ENCODE measurements at places on chromosomes 6 and 20.

GRCh38 chr6:148494226-148494625, 151.6 kb downstream of the SASH1 start:
- DNase-seq, result peak; percentile 59

DNA sequence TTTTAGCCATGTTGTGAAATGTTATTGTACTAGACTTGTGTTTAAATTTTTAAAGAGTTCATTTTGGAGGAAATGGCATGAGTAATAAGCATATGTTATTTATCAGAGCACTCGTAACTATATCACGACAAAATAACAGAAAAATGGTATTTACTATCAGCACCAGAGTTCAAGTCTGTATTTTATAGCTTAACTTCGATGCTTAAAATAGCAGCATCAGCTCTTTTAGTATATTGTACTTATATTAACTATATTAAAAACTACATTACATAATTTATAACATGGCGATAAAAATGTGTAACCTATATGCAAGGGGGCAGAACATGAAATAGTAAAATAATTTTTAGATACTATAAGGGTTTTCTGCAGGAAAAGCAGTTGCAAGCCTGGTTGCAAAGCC, 52.9 kb downstream of the ABRACL start:
- peak; percentile 44 for DNase-seq

DNA sequence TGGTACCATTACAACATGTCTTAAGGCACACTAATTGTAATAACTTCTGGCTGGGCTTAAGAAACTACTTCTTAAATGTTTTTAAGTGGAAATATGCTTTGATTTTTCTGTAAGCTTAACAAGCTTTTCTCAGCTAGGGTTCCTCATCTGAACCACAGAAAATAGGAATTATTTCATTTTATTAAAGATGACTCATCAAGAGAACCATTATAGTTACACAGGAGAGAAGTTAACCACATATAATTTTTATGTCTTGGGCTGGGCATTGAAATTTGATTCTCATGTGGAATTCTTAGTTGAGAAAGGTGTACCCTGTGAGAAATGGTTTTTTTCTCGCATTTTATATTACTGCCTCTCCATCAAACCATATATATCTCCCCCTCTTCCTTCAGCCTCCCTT, 75.1 kb downstream of the QKI start:
- DNase-seq, result no peak

- no peak for DNase-seq
Measured at GRCh38 chr6:129759796-129760605, 50.0 kb upstream of the ARHGAP18 start.

- peak; percentile 75 for DNase-seq
Measured at GRCh38 chr20:9422321-9423057, 91.9 kb upstream of the LAMP5 start.

DNA sequence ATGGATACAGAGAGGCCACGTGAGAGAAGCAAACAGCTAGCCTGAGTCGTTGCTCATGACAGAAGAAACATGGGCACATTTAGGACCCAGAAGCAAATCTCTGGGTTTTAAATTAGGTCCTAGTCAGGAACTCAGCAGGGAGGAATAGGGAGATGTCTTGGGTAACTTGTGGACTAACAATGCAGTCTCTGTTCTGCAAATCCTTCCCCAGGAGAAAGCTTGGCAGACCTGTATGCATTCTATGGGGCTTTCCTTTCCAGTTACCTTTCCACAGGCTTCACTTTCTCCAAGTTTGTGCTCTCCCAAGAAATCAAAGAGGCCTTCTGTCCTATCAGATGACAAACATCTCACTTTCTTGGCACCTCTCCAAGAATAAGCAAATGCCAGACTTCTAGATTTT, 47.2 kb upstream of the PLCB4 start:
- no peak for DNase-seq

- DNase-seq, result no peak
Measured at GRCh38 chr6:28898710-28898965, 25.1 kb downstream of the TRIM27 start.

DNA sequence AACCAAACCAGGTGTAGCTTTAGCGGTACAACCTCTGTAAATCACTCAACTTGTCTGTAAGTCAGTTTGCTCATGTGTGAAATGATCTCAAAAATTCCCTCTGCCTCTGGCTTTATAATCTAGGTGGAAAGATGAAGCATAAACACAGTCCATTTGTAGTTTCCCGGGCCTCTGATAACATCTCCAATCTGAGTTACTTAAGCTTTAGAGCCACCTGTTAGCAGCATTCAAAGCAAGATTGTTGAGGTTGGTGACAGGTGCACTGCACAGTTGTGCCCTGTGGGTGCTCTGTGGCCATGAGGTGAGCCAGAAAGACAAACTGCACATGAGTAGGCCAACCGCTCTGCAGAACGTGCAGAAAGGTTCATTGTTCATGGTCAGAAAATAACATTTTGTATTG, 53.7 kb downstream of the MOCS1 start:
- no peak for DNase-seq

- DNase-seq, result no peak
Measured at GRCh38 chr6:9307187-9307586, 871.8 kb upstream of the SLC35B3 start.

DNA sequence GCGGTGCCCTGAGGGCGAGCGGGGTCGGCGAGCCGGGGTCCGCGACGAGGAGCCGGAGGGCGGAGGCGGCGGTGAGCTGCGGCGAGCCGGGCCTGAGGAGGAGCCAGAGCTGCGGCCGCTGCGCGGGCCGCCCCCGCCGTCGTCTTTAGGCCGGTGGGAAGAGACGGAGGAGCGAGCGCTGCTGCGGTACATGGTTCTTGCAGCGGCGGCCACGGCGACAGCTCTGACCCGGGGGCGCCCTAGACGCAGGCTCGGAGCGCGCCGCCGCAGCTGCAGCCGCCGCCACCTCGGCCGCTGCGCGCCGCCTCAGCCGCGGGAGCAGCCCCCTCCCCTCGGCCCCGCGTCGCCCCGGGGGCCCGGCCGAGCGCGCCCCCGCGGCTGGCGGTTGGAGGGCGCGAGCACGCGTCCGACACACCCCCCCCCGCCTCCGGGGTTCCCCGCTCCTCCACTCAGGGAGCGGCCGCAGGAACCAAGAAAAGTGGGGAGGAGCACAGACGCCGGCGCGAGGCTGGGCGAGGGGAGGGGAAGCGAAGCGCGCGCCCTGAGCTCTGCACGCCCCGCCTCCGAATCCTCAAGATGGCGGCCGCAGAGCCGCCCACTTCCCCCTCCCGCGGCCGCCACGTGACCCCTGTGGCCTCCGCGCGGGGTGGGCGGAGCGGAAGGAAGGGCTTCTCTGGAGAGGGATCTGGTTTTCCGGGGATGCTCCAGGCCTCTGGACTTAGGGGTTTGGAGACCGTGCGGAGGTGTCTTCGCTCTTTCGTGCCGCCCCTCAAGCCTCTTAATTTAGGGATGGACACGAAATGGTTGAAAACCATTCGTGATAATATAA, at the start of gene ZNF318:
Gene ZNF318 (minus strand): TSS at position 474 of the 829 bp plus-strand sequence. CDS start 282 bp downstream, at position 192.
- DNase-seq, result peak; percentile 97

DNA sequence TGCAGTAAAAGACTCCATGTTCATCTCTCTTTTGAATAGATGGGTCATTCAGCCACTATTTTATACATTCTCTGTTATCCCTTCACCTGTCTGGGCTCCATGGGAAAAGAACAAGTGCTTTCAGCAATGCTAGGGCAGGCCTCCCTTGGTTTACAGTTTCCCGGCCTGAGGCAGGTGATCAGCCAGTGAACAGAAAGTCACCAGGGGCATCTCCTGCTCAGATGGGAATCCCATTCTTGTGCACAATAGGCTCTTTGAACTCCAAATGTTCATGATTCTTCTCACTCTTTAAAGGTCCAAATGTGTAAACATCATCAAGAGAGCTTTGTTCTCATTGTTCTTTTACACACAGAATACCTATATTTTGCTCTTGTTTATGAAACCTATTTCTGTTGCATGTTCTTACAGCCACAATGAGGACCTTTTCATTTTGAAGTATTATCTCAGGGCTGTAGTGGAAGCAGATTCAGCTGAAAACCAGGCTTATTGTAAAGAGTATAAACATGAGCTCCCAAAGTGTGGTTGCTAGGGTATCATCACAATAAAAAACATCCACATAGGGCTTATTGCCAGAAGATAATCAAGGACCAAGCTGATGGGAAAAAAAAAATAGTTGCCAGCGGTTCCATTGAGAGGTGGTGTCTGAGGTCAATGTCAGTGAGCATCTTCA, 267.1 kb upstream of the SGK1 start:
- no peak for DNase-seq

- peak; percentile 58 for DNase-seq
Measured at GRCh38 chr6:83252719-83253118, 59.6 kb downstream of the RWDD2A start.

DNA sequence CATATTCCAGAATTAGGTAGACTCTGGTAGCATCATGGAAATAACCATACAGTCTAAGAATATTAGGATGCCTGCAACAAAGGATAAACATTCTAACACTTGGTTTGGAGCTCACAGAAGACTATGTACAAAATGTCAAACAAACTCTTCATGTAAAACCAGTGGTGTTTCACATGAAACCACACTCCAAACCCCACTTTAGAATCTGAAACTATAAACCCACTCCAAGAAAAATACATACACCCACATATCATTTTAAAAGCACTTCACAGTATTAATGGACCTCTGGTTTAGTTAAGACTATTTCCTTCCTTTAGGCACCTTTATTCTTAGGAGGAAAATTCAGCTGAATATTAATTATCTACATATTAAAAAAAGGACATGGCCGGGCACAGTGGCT, 10.5 kb downstream of the AURKA start:
- no peak for DNase-seq

GRCh38 chr6:76240092-76240491, 167.6 kb upstream of the IMPG1 start:
- no peak for DNase-seq

GRCh38 chr6:123668063-123668462, 31.3 kb upstream of the TRDN start:
- DNase-seq, result no peak

GRCh38 chr20:39762716-39763115, 800.6 kb downstream of the DHX35 start:
- no peak for DNase-seq

DNA sequence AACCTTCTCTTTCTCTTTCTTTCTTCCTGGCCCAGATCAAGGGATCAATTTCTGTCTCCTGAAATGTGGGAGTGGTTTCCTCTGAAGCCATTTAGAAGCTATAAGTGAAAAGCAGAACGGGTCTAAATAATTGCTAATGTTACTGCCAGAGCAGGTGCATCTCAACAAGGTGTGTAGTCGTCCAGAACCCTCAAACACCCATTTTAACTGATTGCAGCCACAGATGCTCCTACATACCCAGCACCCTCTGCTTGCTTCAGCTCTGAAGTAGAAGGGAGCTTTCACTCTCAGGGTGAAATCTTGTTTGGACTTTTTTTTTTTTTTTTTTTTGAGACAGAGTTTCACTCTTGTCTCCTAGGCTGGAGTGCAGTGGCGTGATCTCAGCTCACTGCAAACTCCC, 592.1 kb upstream of the ARID1B start:
- DNase-seq, result no peak

GRCh38 chr20:48986899-48987298, 59.2 kb upstream of the CSE1L start:
- no peak for DNase-seq

DNA sequence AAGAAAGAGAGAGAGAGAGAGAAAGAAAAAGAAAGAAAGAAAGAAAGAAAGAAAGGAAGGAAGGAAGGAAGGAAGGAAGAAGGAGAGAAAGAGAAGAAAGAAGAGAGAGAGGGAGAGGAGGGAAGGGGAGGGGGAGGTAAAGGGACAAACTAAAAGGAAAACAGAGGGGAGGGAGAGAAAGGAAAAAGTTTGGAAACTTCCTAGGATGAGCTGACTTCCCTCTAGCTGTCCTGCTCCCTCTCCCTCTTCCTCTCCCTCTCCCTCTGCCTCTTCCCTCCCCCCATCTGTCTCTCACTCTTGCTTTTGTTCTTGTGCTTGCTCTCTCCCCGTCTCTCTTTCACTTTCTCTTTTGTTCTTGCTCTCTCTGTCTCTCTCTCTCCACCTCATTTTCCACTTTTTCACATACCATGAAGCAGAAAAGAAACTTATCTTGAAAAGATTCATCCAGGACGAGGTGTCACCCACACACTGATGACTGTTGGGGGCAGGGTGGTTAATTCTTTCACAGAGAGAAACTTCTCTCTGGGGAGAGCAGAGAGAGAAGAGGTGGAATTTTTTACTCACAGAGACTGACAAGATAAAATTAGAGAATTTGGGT, 56.4 kb upstream of the DUSP22 start:
- DNase-seq, result peak; percentile 56

- DNase-seq, result peak; percentile 29
Measured at GRCh38 chr6:156645097-156645496, 132.1 kb upstream of the ARID1B start.

DNA sequence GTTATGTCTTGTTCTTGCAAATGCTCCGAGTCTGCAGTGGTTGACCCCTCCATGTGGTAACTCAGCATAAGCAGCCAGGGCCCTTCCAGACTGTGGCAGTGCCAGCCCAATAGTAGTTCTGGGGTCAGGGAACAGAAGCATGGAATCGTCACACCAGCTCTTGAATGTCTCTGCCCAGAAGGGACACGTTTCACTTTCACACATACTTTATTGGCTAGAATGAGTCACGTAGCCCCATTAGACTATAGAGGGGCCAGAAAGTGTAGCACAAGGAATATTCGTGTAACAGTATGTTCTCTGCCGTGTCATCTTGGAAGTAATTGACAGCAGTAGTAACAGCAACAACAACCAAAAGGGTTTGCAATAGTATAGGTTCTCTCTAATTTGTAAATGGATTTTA, 254.7 kb downstream of the FARS2 start:
- DNase-seq, result no peak

- peak; percentile 48 for DNase-seq
Measured at GRCh38 chr6:134719911-134720310, 230.0 kb downstream of the ALDH8A1 start.

- DNase-seq, result no peak
Measured at GRCh38 chr20:49637046-49637637, 69.2 kb upstream of the PTGIS start.

DNA sequence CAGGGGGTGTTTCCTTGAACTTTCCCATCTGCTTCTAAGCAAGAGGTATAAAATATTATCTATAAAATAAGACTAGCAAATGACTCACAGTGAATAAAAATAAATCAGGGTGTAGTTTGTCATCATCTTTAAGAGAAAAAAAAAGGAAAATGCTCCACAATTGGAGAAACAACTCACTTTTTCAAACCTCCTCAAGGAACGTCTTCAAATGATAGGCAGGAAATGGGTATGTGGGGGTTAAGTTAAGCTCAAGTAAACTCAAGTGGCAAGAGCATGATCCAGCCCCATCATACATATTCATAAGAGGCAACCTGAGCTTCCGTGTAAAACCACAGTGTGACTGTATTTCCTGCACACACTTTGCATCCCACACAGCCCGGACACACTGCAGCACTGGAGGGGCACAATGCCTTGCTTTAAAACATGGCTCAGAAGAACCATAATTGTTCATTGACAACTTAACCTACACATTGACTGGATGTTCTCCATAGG, 58.5 kb upstream of the CEP85L start:
- DNase-seq, result peak; percentile 46

DNA sequence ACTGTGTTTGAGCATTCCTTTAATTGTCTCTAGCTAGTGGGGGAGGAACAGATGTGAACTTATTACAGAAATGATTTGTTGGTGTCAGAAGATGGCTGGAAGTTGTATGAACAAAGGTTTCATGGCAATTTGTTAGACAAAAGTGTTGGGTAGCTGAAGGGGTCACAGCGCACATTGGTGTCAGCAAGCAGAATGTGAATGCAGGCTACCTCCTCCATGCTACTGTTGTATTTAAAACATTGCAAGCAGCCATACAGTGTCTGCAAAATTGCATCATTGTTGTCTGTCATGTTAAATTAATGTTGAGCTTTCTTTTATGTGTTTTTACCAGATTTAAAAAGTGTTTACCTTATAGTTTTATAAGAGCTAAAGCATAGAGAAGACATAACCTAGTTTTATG, 6.2 kb downstream of the LRRC1 start:
- DNase-seq, result no peak
